ENCODE measurements at places on chromosomes 2 and 18. TPM values are rescaled to one million over a fixed set of nuclear protein-coding genes. Genes with fewer than 3 reads are reported as not detected.

GRCh38 chr2:223032187-223033142 lies 19.5 kb upstream of the KCNE4 start:
- DNase-seq = no peak

DNA sequence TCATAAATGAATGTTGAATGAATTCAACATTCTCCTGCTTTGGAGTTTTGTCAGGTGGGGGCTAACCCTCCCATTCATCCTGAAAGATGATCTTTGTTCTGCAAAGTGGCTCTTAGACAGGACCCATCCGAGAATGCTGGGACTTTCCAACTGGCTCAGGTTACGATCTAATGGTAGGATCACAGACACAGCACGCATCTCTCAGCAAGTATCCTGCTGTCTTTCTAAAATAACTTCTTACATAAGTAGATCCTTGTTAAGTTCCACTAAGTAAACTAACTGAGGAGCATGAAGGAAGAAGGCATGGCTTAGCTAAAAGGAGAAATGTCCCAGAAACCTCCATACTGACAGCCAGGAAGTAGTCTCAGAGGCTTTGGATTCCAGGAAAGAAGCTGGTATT lies 23.7 kb downstream of the CYP27A1 start:
- no peak for DNase-seq

DNA sequence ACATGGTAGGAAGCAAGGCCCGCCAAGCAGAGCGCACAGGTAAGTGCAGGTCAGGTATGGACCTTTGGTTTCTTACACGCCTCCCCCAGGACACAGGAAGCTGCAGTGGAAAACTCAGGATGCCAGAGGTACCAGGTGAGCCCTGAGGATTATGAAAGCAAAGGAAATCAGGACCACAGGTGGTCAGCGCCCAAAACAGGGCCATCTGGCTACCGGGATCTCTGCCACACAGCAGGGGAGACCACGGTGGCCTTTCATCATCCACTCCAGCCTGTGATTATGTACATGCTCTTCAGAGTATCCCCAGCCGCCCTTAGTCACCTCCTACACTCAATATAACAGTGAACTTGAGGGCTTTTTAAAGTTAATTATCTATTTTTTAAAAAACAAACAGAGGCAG lies 125.5 kb upstream of the EPC2 start:
- no peak for DNase-seq

VWA3B gene
- not detected for total RNA-seq

- no peak for DNase-seq
Measured at GRCh38 chr2:100256416-100256815, 65.9 kb downstream of the LONRF2 start.

MOGAT1 gene
- not detected for total RNA-seq

FSHR gene
- total RNA-seq = not detected

HS6ST1 gene
- total RNA-seq = 8.1 TPM

DNA sequence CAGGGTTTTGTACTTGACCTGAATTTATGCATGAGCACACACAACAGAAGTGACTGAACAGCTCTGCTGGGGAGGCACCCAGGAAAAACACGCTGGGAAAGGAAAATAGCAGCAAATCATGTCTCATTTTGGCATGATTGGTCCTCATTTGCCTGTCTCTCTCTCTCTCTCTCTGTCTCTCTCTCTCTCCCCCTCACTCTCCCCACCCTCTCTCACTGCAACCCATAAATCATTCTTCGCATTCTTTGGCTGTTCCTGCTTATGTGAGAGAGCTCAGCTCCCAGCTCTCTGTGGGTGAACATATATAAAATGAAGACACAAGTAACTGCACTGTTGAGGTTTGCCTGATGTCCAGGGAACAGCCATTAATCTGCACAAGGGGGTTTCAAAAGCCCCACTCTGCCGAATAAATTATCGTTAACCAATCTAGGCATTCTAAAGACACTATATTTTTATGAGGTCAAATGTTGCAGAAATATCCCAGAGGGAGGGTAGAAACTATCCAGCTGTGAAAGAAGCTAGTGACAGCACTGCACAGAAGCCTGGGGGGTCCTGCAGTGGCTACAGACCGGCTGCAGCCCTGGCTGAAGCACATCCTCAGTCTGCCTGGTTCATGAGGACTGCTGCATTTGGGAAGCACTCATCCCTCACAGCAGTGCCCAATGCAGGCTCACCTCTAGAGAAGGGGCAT lies 260.3 kb downstream of the AFF3 start:
- DNase-seq = no peak

GRCh38 chr18:45856531-45856930 lies 31.1 kb downstream of the SIGLEC15 start:
- no peak for DNase-seq

GRCh38 chr2:148817210-148817708 lies 57.8 kb upstream of the KIF5C start:
- DNase-seq = no peak

DNA sequence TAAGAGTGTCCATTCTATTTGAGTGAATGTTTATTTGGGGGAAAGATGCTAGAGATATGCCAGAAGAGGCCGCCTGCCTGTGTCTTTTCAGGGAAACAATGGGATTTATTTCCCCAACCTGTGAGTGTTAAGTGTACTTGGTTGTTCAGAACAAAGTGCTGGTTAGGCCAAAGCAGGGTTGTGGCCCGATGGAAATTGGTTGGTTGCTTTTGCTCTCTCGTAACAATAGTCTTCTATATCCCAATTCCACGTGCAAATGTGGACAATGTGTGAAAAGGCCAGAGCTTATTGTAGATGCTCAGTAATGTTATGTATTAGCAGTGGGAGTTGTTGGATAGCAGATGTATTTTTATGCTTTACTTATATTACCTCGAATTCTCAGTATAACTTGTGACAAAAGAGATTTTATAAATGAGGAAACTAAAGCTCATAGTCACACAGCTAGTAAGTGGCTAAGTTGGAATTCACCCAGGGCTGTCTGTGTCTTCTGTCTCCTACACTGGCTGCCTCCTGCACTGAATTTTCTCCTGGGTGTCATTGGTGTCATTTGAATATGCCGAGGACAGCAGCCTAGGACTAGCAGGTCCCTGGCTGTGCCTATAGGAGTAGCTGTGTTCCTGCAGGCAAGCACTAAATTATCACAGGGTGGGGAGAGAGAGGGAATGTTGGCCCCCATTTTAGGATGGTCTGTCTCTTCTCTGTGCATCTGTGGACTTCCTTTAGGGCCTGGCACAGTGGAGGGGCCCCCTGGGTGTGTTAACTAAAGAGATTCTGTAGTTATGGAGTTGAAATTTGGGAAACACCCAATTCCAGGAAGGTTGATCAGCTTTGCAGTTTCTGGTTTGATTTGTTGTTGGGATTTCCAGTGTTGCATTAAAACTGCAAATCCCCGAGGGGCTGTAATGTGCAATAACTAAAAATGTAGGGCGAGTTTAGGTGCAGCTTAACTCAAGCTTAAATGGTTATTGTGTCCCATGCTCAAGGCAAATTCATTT lies 21.6 kb downstream of the GPD2 start:
- DNase-seq = no peak

DNA sequence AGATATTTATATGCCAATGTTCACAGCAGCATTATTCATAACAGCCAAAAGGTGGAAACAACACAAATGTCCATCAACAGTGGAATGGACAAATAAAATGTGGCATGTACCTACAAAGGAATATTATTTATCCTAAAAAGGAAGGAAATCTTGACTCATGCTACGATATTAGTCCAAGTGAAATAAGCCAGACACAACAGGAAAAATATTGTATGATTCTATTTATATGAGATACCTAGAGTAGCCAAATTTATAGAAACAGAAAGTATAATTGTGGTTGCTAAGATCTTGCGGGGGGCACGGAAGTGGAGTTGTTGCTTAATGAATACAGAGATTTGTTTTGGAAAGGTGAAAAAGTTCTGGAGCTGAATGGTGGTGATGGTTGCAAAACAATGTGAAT lies 33.0 kb upstream of the CCDC150 start:
- DNase-seq = no peak

DNA sequence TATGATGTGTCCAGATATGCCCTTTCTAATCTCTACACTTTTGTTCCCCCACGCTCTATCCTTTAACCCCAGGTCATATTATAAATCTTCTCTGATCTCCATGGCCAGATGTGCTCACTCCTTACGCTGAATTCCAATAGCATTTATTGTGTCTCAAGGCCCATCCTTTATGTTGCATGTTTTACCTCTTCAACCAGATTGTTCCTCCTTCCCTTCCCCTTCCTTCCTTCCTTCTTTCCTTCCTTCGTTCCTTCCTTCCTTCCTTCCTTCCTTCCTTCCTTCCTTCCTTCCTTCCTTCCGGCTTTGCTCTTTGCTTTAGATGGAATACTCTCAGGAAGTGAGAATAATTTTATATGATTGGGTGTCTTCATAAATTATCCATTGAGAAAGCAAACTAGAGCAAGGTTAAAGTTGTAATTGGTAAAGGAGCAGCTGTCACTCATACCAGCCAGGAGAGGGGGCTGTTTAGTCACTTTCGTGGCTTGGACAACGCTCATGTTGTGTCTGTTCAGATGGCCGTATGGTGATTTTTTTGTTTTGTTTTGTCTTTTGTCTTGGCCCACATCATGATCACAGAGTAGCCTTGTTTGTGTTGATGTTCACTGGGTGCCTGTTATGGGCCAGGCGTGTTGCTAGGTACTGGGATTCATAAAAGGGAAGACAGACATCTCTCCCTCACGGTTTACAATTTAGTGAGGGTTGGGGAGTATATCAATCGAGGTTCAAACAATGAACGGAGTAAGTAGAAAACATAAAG lies 68.0 kb downstream of the DAW1 start:
- no peak for DNase-seq

AGAP1 gene
- 1.3 TPM for total RNA-seq

GRCh38 chr18:12597760-12598159 lies 60.1 kb downstream of the SPIRE1 start:
- no peak for DNase-seq

Data from activated CD8-positive, alpha-beta T cell treated with anti-CD3 and anti-CD28 coated beads, Interleukin-2, amount 10 ng/mL, durations not matched to agents 7 days and 5 days (primary cell).